ENCODE measurements at places on chromosomes 5 and 9.

DNA sequence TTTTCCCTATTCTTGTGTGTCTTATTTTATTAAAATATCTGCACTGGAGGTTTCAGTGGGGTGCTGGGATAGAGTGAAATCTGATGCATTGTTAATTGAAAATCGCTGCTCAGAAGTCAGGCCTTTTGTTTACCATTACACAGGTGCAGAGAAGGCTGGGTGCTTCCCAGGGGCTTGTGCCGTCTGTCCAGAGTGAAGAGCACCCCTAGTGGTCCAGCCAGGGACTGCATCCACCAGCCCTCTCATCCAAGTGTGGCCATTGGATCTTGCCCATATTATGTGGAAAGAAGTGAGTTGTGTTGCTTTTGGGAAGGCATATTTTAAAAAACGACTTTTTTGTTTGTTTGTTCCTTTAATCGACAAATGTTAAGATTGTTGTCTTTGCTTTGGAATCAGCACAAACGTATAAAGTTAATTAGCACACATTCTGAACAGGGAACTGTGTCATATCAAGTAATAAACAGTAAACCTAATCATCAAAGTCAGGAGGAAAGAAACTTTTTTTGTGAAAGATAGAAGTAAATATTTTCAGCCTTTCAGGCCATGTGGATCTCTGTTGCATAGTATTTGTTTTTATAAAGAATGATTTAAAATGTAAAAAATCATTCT, 315.6 kb downstream of the MTRR start:
- no peak for DNase-seq

- no peak for DNase-seq
Measured at GRCh38 chr5:67188274-67189078, 8.1 kb downstream of the CD180 start.

DNA sequence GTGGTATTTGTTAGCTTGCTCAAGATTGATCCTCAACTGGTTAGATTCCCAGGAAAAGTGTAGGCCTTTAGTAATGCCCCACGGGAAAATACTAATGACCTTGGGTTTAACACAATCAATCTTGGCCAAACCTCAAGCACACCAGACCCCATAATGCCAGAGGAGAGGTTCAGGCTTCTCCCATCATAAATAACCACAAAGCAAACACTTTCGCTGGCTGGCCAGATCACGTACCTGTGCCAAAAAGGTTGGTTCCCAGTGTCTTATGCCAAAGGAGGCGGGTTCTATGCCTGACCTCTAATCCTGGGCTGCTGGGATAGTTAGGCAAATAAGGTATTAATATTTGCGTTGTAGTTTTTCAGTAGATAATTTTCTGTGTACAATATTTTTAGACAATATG, 379.2 kb upstream of the CDH18 start:
- no peak for DNase-seq

DNA sequence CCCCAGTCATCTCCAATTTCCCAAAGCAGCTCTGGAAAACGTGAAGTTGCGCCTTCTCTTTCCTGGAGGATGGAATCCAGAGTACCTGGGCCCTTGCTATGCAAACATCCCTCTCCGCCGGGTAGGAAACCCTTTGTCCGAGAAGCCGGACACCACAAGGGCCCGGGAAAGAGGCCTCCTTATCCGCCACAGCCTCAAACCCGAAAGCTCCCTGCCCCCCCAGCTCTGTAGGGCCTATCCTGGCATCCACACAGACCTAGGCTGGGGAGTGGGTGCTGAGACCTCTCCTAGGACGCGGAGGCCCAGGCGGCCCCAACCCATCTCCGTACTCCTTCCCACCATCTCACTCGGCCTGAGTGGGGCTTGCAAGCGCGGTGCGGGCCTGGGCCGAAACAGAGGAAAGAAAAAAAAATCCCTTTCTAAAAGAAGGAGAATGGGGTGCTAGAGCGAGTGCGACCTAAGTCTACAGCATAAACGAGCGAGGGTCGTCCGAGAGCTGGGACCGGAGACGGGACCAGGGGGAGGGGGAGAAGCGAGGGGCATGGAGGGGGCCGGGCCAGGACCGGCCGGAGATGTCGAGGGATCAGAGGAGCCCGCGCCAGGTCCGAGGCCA, 624 bp downstream of the FBXW11 start:
- DNase-seq: no peak

DNA sequence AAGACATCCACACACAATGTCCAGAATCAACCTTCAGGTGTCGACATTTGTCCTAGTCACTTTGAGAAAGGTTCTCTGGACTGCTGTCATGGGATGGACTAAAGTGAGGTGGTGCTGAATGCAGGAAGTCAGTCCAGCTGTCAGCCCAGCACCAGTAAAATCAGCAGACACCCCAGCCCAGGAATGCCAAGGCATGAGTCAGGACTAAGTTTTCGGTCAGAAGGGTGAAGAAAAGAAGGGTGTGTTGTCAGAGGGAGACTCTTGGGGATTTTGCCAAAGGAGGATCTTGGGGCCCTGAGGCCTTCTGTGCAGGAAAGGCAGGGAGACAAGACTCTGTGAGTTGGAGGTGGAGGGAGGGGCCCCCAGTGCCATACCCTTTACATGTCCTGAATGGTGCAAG, 69.0 kb upstream of the XPA start:
- no peak for DNase-seq

- DNase-seq: no peak
Measured at GRCh38 chr9:106753155-106753671, 109.8 kb upstream of the ZNF462 start.

Measured in activated naive CD4-positive, alpha-beta T cell (primary cell).